ENCODE measurements at places on chromosomes 5 and 9.

DNA sequence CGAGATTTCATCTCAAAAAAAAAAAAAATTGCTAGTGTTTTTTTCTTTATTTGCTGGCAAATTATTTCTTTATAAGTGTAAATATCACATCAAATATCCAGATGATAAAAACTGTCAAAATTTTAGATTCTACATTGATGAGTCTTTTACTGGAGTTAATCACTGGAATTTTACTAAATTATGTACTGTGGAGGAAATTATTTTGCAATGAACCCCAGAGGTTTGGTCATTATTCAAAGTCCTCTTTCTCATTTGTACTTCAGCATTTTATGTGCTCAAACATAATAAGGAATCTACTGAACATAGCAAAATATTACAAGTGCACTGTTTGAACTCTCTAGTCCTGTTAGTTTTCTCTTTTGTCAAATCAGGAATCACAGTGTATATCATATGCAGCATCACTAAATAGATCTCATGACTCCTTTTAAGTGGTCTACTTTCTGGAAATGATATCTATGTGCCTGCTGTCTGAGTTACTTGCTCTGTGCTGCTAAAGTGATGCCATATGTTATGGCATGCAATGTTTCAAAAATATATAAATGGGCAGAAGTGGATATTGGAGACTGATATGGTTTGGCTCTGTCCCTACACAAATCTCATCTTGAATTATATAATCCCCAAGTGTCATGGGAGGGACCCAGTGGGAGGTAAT lies 18.0 kb downstream of the OTULINL start:
- DNase-seq, result no peak

DNA sequence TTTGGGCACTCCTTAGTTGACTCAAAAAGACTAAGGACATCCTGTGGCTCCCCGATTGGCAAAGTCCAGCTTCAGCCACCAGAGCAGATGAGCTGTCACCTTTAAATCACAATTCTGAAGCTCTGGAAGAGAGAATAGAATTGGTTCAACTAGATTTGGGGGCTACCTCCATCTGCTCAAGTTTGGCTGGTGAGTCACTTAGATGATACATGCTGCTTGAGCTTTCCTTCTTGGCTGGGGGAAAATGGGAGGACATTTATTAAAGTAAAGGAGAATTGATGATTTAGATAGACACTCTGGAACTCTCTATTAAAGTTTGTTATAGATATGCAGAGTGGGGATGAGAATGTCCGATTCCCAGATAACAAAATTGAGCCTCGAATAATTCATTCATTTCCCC lies 30.0 kb upstream of the GRIA1 start:
- DNase-seq, result no peak

- no peak for DNase-seq
Measured at GRCh38 chr5:11777096-11777495, 127.2 kb downstream of the CTNND2 start.

GRCh38 chr9:99128133-99128406 lies 23.2 kb downstream of the TGFBR1 start:
- DNase-seq, result no peak

- no peak for DNase-seq
Measured at GRCh38 chr9:73348471-73348870, 196.8 kb downstream of the ANXA1 start.

DNA sequence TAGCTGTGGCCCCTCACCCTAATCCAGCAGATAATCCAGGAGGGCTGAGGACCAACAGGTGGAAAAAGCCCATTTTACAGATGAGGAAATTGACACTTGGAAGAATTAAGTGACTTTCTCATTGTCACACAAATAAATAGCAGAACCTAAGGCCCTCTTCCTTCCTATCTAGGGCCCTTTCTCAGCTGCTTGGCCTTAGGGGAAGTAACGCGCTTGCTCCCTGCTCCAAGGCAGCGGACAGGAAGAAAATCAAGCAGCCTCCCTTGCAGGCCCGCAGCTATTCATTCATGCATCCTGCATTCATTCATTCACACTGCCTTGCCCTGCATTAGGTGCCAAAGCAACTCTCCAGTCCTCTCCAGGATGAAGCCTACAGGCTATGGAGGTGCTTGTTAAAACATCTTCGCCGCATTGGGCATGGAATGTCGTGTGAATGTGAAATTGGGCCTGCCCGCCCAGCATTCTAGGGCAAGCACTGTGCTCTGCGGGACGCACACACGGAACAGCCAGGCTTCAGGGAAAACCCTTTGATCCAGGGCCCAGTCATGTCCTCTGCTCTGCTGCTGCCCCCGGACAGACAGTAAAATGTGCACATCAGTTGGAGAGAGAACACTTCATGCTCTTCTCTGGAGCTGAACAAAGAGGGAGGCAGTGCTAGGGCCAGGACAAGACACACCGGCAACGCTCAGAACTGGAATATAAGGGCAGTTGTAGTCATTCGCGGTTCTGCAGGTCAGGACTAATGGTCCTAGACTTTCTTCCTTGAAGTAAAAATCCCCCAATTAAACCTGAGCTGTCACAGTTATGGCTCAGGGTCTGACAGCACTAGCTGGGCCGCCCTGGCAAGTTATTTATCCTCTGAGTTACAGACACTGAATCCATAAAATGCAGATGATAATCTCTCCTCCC lies 166.0 kb downstream of the COL23A1 start:
- no peak for DNase-seq

- DNase-seq, result no peak
Measured at GRCh38 chr5:108735790-108736189, 11.9 kb upstream of the FER start.

GRCh38 chr9:100134731-100135130 lies 35.7 kb downstream of the INVS start:
- DNase-seq, result no peak

- DNase-seq, result no peak
Measured at GRCh38 chr9:110128664-110129329, 79.2 kb downstream of the C9orf152 start.

- no peak for DNase-seq
Measured at GRCh38 chr5:1731091-1731639, 68.5 kb downstream of the MRPL36 start.
